ENCODE measurements at places on chromosomes 6 and 20.

DNA sequence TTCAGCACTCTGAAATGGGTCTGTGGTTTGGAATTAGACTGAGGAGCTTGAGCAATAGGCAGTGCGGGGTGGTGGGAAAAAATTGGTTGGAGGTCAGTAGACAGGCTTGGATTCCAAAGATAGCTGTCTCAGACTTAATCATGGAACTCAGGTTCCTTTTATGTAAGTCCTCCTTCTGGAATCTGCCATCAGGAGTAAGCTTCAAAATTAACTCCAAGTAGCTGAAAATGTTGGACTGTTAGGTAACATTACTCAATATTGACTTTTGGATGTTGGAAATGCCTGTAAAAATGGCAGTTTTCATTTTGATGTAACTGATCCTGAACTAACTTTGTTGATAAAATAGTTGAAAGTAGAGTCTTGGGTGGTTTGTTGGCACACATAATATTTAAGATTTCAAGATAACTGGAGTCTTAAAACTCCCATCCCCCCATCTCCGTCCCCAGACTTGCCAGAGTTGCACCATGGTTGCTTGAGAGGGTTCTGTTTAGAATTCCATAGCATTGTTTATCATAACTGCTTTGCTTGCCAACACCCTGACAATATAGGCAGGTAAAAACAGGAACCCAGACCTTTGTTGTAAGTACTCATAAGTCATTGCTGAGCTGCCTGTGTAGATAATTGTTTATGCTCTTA, 83.0 kb downstream of the PHF20 start:
- no peak for DNase-seq

DNA sequence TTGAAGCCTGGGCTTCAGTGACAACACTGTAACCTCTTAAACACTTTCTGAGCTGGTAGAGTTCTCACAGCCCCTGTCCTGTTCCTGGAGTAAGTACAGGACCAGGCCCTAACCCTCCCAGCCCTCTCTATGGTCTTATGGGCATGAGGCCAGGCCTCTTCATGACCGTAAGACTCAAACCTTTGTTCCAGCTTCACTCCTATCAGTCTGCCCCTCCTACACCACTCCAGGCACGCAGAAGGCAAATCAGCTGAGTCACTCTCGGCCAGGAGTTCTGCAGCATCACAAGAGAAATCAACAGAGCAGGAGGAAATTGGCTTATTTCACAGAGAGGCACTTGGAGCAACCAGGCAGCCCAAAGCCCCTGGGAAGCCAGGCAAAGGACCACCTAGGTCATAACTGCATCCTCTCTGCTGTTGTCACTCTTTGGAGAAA, 25.3 kb upstream of the CHD6 start:
- no peak for DNase-seq

GRCh38 chr6:158050955-158051354, 69.3 kb downstream of the SYNJ2 start:
- no peak for DNase-seq

GRCh38 chr20:63333241-63333836, 27.8 kb downstream of the CHRNA4 start:
- no peak for DNase-seq

- DNase-seq, result no peak
These were observed 226.2 kb downstream of the ERMARD start for GRCh38 chr6:169977434-169978265.

GRCh38 chr20:11248011-11248409, 574.2 kb upstream of the JAG1 start:
- DNase-seq, result no peak

GRCh38 chr6:150211700-150212511, 69.1 kb downstream of the PPP1R14C start:
- no peak for DNase-seq

DNA sequence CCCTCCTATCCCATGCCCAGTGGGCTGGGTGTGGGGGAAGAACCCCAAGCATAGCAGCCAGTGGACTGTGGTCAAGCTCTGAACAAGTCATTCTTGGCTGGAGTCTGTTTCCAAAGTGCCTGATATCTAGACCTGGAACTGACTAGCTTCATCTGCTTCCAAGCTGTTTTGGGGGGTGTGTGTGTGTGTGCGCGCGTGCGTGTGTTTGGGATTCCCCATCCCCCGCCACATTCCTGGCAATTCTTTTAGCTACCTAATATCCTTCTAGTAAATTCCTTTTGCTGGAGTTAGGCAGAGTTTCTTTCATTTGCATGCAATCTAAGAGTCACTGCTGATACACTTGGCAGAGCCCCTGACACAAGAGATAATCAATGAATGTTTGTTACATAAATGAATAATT, 7.8 kb downstream of the PAK5 start:
- DNase-seq, result no peak

DNA sequence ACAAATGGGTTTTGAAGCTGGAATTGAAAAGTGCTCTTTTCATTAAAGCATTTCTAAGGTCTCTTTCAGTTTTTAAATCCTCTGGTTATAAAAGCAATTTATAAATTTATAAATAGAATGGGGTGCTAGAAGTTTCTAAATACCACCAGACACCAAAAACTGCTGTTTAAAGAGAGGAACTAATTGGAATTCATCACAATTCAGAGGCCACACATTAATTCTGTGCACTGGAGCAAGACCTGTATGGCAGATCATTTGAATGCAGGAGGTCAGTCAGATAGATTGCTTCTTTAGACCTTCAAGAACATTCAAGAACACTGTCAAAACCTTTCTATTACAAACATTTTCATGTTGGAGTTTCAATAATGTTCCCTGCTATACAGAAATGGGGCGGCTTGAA, 55.1 kb downstream of the ALDH8A1 start:
- no peak for DNase-seq

DNA sequence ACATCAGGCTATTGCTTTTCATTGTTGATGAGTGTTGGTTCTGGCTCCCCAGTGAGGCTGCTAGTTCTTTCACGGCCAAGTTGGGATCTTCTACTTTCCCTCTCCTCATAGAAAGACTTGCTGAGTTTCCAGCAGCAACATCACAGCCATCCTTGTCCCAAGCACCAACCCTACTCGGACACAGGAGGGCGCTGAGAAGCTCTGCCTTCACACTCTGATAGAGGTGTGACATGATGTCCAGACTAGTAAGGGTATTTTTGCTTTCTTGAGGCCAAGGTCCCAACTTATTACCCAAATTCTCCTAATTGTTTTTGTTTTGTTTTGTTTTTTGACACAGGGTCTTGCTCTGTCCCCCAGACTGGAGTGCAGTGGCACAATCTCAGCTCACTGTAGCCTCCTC, 3.0 kb upstream of the GCM1 start:
- no peak for DNase-seq

DNA sequence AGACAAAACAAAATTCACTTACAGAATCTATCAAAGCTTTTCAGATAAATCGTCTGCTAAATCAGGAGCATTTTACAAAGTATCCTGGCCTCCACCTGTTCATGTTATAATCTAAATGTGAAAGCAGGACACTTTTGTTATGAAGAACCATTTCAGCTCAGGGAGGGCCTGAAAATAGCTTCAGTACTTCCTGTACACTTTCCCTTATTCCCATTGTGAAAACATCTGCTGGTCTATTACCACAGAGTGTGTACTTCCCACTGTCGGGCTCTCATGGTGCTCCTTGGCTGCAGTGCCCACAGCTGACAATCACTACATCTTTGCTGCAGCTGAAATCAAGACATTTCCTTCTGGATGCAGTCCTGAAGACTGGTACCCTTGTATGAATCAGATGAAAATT, 128.1 kb downstream of the OPRM1 start:
- no peak for DNase-seq

- DNase-seq, result no peak
These were observed 123.0 kb downstream of the MAP3K7 start for GRCh38 chr6:90463874-90464273.

DNA sequence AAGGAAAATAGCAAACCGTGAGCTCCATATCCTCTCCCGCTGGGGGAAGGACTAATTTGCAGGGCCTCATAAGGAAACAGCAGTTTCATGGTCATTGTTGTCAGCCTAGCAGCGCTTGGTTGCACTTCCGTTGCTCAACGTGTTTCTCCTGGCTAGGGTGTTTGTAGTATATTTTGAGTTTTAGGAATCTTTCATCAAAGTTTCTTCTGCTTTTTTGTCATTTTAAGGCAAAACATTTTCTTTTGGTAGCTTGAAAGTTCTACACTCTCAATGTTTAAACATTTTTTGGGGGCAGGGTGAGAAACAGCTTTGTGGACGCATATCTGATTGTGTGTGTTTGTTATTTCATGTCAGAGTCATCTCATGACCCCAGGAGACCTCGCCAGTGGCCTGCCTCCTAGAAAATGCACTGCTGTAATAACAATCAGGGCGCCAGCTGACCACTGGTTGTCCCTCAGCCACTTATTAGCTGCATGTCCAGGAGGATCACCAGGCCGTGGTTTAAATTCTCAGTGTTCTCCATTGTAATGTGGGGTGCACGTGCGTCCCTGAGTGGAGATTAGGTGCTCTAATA, 20.6 kb downstream of the JARID2 start:
- DNase-seq, result no peak

- no peak for DNase-seq
These were observed 37.1 kb upstream of the B4GALT5 start for GRCh38 chr20:49750611-49751396.

DNA sequence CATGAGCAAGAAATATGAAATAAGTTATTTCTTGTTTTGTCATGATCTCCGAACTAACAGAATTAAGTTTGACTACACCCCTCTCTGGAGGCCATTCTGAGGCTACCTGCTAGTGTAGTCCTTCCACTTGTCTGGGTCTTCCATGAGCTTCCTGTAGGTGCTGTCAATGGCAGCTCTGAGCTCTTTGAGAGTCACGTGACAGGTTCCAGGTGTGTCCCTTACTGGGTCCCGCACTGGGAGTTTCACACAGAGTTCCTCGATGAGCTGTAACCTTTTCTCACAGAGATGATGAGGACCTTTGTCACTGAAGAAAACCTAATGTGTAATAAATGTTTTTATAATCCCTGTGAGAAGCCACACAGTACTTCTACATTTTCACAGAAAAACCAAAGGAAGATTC, 186.6 kb downstream of the SYNE1 start:
- no peak for DNase-seq

DNA sequence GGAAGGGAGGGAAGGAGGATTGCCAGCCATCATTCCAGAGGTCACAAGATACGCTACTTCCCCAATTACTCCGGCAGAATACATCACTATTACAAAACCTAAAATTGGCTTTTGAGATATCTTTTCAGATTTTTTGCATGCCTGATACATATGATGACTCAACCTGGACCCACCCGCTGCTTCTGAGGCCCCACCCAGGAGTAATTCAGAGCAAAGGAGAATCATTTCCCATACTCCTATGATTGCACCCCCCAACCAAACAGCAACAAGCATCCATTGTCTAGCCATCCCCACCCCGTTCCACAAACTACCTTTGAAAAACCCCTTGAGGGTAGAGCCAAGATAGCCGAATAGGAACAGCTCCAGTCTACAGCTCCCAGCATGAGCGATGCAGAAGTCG, 163.5 kb upstream of the GJE1 start:
- DNase-seq, result no peak

DNA sequence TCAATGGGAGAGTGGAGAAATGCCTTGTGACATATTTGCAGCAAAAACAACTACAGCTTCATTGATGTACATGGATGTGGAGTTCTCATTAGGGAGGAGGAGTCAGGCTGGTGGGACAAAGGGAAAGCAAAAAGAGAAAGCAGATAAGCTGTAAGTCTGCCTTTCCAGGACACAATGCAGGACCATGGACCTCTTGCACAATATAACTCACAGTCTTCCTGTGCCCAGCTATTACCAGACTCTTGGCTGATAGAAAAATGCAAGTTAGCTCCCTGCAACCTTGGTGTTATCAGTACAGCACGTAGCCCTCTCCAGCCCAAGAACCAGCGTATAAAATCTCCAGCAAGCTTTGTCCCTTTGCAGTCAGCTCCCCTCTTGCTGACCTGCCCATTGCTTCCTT, 232.3 kb downstream of the NFATC2 start:
- DNase-seq, result no peak

- DNase-seq, result peak; percentile 77
These were observed 139.8 kb downstream of the OR2B2 start for GRCh38 chr6:27772261-27773001.

DNA sequence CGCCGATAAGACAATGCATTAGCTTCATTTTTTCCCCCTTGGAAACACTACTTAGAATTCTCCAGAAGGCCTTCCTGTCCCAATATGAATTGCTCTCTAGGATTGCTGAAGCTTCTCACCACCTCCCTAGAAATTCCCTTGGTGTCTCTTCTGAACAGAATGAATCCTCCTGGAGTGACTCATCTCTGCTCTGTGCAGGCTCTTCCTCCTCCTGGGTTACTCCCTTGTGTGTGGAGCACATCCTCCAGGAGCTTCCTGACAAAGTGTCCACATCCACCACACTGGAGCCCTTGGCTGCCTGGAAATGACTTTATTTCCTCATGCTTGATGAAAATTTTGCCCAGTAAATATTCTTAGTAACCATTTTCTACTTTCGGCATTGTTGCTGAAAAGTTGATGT, 54.4 kb downstream of the DTNBP1 start:
- DNase-seq, result no peak

DNA sequence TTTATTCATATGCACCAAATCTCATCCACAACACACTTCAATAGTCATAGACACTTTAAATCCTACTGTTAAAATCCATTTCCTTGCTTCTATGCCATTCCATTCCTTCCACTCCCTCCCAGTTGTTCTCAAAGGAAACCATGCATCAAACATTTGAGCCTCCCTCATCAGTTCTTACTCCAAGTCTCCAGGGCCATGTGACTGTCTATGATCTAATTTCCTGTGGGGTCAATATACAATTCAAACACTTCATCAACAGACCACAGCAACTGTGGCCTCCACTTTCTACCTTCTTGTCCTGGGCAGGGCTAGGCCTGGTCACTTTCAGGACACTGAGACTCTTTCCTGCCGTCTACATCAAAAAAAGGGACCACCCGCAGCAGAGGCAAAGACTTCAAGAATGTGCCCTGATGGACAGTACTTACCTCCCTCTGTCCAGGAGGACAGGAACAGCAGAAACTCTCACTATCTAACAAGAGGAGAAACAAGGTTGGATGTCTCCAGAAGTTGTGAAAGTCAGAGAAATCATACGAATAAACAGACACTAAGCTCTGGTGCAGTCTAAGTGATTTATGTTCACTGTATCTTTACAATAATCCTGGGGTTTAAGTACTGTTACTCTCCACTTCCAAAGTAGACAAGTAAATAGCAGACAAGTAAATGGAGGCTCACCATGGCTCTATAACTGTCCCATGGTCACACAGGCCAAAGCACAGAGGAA, 160.2 kb downstream of the QRSL1 start:
- no peak for DNase-seq

DNA sequence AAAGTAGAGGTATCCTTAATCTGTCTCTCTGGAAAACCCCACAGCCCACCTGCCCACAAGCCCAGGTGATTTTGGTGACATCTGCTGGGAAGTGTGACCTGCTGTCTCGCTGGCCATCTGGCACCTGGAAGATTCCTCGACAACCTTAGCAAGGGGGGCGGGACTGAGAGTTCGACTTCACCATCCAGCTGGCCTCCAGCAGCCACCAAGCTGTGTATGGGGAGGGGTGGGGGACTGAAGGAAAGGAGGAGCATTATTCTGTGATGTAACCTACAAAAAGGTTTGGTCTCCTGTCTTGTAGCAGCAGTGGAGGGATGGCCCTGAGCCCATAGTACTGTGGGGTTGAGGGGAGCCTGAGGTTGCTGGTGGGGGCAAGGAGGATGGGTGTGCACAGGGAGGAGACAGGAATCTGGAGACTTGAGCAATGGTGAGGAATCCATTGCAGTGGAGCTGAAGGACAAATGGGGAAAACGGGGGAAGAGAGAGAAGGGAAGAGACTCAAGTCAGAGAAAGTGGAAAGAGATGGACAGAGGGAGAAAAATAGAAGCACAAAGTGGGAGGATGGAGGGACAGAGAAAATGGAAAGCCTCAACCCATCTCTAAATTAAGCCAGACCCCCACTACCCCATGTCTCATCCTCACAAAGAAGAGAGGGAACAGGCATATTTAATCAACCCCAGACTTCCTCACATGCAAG, 4.0 kb downstream of the LY6G6F start:
- no peak for DNase-seq
